ENCODE measurements at places on chromosomes 6 and 20.

- no peak for DNase-seq
These were observed 159.8 kb upstream of the SUPT3H start for GRCh38 chr6:45537539-45537938.

- no peak for DNase-seq
These were observed 177.3 kb downstream of the EPHA7 start for GRCh38 chr6:93242049-93242448.

- no peak for DNase-seq
These were observed 863.4 kb downstream of the DHX35 start for GRCh38 chr20:39825524-39825923.

- no peak for DNase-seq
These were observed 57.9 kb downstream of the SESN1 start for GRCh38 chr6:109036574-109037294.

DNA sequence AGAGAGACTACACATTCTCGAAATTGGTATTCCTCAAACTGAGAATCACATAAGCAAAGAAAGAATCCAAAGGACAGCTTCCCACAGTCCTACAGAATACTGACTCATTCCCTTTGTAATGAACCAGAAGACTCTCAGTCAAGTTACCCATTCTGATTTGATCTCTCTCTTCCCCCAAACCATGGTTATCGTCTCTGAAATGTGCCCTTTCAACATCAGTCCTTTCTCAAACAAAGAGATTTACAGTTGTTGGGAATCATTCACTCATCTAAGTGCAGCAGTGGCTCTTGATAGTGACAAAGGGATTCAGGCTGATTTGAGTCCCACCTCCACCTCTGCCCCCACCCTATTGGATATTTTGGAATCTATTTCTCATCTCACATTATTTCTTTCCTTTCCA lies 15.0 kb upstream of the RSPO3 start:
- no peak for DNase-seq

DNA sequence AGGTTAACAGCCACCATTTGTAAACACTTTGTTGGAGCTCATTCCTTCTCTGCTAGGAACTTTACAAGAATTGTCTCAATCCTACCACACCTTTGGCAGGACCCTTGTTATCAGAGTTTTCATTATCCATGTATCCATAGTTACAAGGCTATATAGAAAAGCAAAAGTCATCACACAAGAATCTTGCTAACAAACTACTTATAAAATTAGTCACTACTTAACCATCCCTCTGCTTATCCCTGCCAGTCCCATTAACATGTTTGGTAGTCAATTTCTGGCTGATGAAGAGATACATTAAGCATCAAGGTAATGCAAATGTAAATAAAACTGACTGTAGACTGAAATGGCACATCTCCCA lies 10.4 kb downstream of the ZSWIM3 start:
- DNase-seq: no peak

DNA sequence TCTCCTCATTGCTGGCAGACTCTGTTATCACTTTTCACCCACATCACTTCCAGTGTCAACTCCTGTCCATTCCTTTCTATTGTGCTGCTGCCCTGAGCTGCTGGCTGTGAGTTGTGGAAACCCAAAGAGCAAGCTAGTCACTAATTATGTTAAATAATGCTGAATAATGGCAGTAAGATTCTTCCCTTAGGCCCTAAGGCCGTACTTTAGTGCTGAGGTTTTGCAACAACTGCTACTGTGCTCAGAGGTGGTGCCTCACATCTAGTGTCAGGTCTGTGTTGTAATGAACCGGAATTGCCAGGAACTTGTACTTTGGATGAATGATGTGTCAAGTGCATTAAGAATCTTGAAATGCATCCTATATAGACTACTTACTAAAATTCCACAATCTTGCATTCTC lies 372.2 kb upstream of the RNF217 start:
- no peak for DNase-seq

DNA sequence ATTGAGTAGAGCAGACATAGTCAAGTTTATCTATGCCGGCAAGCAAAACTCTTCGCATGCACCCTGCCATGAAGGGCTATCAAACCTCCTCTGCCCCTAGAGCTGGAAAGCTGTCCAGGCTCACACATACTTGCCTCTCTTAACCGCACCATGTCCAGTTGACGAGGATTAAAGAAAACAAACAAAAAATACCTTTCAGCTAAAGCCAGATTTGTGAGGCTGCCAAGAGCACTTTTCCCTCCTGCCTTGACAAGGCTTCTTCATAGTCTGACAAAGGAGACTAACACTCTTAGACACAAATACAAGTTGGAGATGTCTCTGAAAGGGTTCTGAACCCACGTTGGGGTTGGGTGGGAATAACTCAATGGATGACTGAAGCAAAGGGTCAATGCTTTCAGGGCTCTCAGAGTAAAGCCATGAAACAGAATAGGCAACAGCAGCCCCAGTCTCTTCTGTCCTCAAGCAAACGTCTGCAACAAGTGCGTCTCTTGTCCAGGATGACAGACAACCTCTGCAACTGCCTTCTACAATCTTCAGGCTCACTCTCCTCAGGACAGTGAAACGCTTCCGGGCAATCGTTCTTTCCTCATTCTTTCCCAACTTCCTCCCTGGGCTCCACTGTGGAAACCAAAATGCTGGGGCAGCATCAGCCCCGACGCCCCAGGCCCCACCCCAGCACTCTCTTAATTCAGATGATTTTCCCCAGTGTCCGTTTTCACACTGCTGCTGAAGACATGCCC lies 57.8 kb downstream of the AGPAT4 start:
- no peak for DNase-seq

GRCh38 chr6:25671652-25672051 lies 19.6 kb downstream of the SCGN start:
- DNase-seq: no peak

DNA sequence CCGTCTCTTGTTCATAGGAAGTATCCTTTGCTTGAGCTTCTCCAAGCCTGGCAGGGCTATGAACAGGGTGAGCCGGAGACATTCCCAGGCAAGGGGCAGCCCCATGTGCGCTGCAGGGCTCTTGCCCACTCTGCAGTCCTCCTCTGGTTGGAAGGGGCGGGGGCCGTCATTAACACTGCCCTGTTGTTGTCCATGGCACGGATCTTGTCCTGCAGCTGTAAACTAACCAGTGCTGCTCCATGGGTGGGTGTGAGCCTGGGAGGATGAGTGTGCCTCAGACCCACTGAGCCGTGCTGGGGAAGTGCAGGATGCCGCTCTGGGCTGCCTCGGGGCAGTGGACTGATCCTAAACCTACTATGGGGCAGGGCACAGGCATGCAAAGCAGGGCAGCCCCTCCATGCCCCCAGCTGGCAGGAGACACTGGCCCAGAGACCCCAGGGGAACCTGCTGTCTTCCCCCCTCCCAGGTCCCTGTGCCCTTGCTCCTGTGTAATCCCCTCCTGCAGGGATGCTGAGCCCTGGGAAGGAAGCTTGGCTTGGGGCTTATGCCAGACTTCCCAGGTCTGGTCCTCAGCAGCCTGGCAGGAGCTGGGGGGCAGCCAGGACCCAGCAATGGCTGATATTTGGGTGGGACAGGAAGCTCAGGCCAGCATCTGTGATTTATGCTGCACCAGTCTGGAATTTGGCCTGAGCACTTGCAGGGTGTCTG lies 8.5 kb downstream of the EBF4 start:
- no peak for DNase-seq

DNA sequence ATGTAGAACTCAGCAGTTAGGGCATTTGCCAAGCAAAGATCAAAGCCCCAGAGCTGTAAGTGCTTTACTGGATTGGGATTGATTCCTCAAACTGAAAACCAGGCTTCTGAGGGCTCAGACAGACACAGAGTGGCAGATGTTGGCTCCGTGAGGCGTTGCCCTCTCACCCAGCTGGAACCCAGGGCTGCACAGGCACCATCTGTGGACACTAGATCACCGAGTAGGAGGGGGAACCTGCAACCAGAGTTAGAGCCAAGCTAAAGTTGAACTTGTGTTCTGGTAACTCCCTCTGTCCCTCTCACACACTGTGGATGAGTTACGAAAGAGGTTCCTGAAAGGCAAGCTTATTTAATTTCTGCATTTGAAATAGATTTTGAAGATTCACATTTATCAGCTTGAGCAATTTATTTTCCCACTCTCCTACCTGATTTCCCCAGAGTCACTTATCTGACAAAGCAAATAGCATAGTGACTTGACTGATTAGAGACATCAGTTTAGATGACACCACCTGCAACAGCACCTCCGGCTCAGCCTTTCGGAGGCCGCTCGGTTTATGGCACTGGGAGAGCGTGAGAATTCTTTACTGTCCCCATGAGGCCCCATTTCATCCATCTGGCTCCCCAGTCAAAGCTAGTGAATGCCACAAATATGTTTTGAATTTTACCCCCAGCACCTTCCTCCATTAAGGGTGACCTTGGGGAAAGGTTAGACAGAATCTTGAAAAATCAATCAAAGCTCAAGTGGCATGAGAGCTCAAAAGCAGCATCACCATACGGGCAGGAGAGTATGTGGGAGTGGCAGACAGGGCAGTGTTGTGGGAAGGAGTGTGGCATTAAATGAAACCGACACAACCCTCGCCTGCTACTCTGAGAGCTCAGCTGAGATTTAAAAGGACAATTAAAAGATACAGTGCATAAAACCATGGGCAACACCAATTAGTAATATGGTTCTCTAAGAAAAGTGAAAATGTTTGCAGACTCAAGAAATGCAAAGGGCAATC lies 48.5 kb downstream of the RPF2 start:
- no peak for DNase-seq

DNA sequence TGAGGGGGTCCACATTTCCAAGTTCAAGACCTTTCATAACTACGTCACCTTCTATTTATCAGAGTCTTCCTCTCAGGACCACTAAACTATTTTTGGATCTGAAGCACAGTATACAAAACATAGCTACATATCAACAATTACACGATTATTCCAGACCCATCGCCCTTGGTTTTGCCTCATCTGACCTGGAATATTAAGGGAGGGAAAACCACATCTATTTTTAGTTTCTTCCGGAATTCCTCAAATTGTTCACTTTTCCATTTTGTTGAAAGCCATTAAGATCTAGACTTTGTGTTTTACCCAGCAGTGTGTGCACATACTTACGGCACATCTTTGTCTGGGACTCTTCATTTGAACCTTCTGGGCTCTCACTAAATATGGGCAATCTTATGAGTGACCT lies 12.0 kb upstream of the ADGRF5 start:
- DNase-seq: no peak

DNA sequence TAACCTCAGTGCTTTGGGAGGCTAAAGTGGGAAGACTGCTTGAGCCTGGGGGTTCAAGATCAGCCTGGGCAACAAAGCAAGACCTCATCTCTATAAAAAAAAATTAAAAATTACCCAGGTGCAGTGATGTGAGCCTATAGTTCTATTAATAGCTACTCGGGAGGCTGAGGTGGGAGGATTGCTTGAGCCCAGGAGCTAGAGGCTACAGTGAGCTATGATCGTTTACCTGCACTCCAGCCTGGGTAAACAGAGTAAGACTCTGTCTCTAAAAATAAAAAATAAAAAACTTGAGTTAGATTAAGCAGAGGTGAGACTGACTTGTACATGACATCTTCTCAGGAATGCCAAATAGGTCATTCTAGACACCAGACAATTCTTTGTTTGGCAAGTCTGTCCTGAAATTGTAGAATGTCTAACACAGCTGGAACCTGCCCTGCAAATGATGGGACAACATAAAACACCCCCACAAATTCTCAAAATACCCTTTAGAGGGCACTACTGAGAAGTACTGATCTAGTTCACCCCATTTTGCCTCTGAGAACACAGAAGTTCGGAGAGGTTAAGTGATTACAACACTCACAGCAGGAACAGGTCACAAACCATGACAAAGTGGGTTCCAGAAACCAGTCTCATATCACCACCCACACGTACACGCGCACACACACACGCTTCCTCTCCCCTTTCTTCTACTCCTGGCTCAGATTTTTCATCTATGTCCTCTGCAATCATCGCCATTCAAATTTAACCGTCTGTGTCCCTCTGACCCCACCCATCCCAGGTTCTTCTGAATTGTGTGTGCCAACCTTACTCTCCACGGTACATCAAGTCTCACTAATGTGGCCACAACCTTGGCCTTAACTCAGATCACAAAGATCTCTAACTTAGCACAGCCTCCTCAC lies 38.3 kb downstream of the ARHGAP18 start:
- no peak for DNase-seq

DNA sequence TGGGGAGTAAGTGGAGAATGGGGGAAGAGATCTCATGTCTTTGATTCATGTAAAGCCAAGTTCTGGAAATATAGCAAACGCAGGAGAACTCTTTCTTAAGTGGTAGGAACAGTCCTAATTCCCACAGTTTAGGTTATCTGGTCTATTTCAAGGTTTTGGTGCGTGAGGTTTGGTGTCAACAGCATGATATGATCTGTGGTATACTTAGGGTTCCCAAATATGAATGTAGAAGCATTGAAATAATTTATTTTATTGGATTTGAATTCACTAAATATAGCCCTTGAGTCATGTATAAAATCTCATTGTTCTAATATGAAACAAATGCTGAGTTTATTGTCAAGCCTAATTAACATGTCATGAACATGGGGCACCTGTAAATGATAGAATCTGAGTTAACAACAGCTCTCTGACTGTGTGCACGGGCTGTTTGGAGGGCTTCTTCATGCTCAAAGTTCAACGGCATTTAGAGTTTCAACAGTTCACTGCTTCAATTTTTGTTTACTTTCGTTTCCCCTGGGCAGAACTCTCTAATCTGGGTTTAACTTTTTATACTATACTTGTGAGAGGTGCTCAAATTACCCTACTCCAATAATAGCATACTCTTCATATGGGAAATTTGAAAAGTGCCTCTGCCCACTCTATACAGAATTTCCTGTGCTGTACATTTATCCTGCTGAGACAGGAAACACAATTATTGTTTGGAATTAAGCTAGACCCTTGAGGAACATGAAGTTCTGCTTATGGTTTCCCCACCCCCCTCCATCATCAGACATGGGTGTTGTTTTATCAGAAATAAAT lies 236.3 kb upstream of the ZNF217 start:
- DNase-seq: no peak

GRCh38 chr20:50690650-50691572 lies at the start of gene RIPOR3:
RIPOR3 (minus strand) TSS chr20:50691542; CDS start chr20:50691128, 414 bp downstream.
- no peak for DNase-seq

DNA sequence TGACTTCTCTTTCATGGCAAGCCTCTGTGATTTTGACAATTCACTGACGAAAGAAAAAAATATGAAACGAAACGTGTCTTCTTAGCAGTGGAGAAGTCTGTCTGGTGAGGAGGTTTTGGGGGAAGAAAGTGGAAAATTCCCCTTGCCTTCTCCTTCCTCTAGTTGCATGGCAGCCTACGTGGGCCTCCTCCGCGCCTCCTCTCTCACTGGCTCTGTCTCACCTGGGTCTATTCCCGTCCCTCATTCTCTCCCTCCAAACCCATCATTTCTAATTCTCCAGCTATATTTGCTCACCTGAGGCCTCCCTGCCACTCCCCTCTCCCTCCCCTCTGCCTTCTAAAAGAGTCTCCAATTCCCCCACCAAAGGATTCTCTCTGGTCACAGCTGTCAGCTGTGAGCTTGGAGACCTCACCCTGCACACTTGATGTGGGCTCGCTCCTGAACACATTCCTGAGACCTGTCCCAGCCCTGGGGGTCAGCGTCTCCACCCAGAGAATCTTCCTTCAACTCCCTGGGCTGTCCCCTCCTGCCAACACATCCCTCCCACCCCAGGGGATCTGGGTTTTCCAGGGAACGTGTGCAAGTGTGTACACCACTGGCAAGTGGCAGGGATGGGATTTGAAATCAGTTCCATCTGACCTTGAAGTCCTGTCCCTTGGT lies 159.6 kb upstream of the PMEPA1 start:
- no peak for DNase-seq

GRCh38 chr6:157019733-157020132 lies 242.6 kb downstream of the ARID1B start:
- no peak for DNase-seq

All from D721Med (cell line).